ENCODE measurements at places on chromosomes 12 and 14.

DNA sequence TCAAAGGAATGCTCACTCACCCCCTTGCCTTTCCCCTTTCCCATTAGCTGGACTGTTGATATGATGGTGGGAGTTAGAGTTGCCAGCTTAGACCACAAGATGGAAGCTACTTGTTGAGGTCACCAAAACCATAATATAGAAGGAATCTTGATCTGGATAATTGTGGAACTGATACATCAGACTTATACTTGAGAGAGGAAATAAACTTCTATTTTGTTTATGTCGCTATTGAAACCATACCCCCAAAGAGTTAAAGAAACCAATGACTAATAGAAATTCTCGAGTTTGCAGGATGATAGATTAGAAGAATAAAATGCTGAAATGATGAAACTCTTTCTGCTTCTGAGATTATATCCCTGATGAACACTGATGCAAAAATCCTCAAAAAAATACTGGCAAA is 37.9 kb downstream of the TDG start:
- no peak for DNase-seq

DNA sequence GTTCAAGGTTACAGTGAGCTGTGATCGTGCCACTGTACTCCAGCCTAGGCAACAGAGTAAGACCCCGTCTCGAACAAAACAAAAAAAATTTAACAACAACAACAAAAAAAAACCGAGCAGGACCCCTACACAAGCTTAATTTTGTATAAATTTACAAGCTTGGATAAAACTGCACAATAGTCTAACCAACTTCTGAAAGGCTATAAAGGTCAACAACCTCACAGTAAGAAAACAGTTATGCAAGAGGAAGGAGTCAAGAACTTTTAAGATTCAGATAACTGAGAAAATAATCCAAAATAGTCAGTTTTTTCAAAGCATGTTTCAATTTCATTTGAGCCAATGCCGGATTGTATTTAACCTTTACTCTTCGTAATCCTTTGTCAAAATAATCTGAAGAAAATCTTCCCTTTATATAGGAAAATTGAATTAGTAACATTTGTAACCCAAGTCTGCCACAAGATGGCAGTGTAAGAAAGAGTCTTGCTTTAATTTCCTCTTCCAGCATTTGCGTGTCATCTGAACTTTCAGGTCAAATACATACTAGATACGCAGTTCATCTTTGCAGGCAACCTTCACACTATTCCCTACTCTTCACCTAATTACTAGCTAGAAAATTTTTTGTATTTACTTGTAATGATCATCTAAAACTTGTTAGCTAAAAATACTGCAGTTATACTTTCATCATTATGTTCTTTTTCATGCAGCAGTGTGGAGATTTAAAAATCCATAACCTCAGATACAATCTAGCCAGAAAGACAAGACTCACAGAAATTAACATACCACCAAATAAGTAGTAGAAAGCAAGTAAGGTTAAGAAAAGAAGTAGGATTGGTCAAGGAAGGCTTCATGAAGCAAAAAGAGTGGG is 5.8 kb downstream of the CCNB1IP1 start:
- no peak for DNase-seq

DNA sequence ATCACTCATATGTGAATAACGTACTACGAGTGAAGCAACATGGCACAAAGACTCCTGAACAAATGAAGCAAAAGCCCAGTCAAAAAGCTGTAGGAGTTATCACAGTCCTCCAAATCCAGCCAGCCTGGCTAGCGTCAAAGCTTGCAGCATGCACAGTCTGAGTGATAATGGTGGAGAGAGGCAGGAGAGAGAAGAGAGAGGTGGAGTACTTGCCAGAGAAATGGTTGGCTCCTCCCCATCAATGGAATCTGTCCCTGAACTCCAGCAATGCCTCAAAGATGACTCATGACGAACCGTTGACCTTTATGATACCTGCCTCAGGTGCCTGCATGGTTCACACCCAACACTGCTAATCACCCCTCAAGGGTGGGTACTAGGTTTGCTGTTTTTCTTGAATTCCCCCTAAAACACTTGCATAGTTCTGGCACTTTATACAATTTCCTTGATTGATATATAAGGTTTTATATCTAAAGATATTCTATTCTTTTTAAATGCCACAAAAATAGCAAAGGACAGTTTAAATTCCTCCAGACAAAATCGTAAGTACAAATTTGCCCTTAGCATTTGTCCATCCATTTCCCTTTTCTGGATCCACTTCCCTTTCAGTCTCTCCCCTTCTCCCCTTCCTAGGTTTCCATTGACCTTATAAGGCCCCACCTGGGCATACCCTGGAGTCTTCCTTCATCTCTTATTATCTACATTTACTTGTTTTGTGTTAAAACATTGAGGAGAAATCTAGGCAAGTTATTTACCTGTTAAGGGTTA is 10.2 kb downstream of the ARHGDIB start:
- no peak for DNase-seq

DNA sequence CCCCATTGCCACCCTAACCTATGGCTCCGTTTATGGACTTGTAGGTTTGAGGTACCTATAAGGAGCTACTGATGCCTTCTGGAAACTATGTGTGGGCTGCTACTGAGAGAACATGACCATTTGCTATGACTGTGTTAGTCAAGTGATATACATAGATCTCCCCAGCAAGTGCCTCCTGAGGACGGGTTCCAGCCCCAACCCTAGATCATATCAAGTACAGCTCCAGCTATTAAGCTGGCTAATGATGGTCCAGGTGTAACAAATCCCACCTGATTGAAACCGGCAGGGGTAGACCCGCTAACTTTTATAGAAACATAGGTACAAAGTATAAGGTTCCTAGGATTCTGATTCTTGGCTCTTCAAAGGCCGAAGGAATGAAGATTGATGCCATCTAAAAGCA is 23.7 kb downstream of the NINJ2 start:
- peak; percentile 15 for DNase-seq

DNA sequence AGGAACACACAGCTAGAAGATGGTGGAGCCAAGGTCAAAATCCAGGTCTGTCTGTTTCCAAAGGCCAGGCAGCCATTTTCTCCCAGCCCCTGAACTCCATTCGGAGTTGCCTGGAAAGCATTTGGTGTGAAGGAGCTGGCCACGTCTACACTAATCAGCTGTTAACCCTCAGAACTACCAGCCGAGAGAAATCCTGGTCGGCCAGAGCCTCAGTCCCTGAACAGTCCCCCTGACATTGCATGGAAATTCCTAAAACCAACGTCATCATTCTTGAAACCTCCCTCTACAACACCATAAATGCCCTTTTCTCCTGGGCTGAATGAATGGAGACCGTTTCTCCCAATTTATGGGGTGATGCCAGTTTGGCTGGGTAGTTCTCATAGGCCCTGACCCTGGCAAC is 245.6 kb downstream of the SLC41A2 start:
- DNase-seq, result no peak

DNA sequence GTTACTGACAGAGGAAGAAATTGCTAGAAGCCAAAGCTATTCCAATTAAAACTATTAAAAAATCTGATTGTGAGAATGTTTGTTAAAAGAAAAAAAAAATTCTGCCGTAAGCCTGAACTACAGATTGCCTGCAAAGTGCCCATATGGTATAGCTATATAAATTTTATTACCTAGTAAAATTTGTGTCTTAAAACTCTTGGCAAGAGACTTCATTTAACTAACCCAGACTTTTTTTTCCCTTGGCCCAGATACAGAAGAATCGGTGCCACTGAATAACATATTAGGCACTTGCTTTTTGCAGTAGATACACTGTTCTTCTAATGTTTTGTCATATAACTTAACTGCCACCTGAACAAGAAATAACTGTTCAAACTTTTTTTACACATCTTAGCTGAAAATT is 125.5 kb downstream of the RPS29 start:
- DNase-seq, result no peak

GRCh38 chr12:105343836-105344235 is 13.3 kb downstream of the C12orf75 start:
- no peak for DNase-seq

DNA sequence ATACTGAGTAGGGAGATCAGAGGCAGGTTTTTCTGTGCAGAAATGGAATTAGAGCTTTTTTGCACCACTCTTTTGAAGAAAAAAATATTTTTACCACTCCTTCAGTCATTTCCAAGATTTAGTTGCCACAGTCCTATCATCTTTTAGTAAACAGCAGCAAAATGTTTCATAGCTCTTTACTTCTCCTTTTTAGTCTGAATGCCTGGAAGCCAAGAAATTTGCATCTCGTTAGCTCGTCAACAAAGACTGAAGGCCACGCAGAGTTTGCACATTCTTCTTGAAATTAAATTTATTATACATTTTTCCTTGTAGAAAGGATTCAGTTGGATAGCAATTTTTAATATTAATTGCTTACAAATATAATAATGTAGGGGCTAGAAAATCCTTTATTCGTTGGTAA is 544.5 kb upstream of the ATP2B1 start:
- no peak for DNase-seq

GRCh38 chr12:113837528-113838296 is 128.4 kb downstream of the RBM19 start:
- no peak for DNase-seq

DNA sequence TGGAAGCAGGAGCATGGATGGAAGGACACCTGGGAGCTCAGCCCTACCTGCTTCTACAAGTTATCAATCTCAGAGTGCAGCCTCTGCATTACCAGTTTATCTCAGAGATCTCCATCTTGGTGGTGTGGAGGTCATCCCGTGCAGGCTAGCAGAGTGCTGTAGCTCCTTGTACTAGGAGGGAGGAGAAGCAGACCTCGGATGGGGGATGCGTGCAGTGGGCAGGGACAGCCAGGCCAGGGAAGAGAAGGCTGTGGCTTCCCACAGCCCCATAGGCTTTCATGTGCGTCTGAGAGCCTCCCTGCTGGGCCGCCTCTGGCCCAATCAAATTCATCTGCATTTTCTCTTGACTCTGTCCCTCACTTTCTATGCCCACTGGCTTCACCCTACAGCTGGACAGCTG is 8.8 kb upstream of the KRT82 start:
- no peak for DNase-seq

DNA sequence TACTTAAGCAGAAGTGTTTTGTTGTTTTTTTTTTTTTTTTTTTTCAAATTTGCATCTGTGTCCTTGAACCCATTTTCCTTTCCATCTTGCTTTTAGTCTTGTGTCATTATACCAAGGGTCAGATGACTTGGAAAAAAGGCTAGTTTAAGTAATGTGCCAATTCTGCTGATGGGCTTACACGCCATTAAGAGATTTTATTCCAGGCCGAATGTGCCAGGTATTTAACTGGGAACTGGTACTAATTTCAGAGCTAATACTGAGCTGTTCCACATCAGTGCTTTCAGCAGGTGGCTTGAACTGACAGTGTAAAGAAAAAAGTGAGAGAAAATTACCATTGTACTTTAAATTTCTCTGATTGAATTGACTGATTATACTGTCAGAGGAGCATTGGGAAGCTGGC is 224.9 kb downstream of the NPAS3 start:
- no peak for DNase-seq

DNA sequence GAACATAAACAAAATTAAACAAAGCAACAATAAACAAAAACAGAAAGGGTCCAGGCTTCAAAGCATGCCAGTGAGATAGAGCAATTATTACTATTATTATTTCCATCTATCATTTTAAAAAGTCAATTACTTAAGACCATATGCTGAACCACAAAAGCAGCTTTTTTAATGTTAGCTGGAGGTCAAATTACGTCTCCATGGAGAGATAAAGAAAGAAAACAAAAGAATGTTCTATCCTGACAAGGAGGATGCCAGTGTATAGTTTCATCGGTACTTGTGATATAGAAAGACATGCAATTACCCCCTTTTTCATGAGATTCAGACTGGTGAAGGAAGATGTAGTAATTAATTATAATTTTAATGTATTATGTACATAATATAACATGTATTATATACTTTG is 81.6 kb upstream of the DCN start:
- DNase-seq, result no peak

- peak; percentile 7 for DNase-seq
Measured at GRCh38 chr14:99481745-99482099, 513 bp downstream of the CCNK start.

DNA sequence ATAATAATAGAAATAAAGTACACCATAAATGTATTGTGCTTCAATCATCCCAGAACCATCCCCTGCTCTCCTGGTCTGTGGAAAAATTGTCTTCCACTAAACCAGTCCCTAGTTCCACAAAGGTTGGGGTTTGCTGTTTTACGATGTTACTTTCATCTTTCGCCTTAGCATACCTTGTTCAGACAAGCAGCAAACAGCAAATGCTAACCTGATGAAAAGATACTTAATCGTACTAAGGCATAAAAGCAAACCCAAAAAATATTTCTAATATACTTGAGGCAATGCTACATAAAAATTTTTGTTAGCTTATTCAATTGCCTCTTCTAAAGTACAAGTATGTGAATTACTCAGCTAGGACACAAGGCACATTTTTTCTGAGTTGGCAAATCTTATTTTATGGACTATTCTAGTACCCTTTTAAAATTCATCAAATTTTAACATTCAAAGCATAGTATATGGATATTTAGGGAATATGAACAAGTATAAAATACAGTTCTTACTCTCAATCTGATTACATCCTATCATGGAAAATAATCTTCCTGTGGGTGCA is 97.1 kb upstream of the PLEKHG7 start:
- no peak for DNase-seq

DNA sequence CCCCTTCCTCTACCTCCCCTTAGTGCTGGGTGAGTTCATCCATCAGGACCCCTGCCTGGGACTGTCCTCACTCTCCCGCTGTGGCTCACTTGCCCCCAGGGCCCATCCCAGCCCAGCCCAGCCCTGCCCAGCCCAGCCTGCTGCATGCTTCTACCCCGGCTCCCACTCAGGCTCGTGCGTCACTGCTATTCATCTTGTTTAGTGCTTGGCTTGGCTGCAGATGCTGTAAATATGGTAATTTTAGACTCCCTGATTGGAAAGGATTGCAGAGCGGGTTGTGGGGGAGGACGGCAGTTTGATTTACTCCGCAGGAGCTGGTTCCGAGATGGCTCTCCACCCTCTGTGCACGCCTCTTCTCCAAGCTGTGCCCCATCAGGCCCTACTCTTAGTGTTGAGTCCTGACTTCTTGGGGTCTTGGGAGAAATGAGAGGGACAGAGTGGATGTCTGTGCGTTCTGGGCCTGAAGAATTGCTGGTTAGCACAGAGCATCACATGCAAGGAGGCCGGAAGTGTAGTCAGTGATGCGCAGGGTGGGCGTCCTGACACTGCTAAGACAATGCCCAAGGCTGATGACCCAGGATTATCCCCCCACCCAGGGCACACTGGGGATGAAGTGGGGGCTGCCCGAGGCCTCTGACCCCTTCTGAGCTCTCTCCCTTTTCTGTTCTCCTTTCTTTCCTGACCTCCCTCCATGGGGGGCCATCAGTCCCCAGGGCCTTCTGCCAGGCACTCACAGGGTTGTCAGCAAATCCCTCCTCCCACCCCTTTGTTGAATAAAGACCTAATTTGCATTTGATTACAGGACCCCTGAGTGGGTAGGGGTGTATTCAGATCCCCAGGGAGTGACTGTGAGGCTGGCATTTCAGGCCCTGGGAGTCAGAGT is 244.4 kb downstream of the ZFP36L1 start:
- no peak for DNase-seq

- DNase-seq, result no peak
Measured at GRCh38 chr14:102571043-102571442, 21.4 kb upstream of the RCOR1 start.

GRCh38 chr12:85920324-85920947 is 46.3 kb downstream of the NTS start:
- DNase-seq, result no peak

- no peak for DNase-seq
Measured at GRCh38 chr12:111028830-111029229, 108.5 kb upstream of the MYL2 start.

Measured in activated naive CD8-positive, alpha-beta T cell treated with anti-CD3 and anti-CD28 coated beads for 36 hours (primary cell).